ENCODE measurements at places on chromosomes 11 and 22. TPM values are rescaled to one million over a fixed set of nuclear protein-coding genes. Genes with fewer than 3 reads are reported as not detected.

GRCh38 chr11:131178596-131178995 is 191.8 kb upstream of the NTM start:
- DNase-seq: no peak
- no peaks in the 10 kb centered on the region for H3K36me3 ChIP-seq
- no peak overlapping the region for H3K27ac ChIP-seq
- no peaks in the 10 kb centered on the region for H3K4me1 ChIP-seq

GRCh38 chr22:44667276-44667675 is 34.7 kb upstream of the PRR5 start:
- H3K27ac ChIP-seq: peak overlapping the region; percentile 86
- DNase-seq: no peak
- no peaks in the 10 kb centered on the region for H3K36me3 ChIP-seq

DNA sequence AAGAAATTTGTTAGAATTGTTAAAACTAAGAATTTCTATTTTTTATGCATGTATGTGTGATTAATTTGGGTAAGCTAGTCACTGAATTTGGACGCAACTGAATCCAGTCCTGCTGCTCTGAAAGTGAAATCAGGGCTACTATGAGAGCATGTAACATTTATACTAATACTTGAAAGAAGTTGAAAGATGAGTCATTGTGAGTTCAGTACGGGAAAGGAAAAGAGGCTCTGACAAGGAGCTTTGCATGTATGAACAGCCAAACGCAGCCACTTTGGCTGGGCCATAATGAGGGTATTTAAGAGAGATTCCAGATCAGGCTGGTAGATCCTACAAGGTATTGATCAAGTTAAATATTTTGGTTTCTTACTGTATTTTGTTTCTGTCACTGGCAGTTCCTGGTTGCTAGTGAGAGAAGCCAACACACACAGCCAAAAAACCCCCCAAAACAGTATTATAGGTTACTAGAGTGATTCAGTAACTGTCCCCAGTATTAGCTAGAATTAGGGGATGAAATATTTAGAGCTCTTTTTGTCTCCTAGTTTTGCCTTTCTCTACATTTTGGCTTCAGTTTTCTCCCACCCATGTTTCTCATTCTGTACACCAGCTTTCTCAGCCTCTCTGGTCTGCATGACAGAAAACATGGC is 14.1 kb downstream of the AASDHPPT start:
- no peak overlapping the region for H3K4me3 ChIP-seq
- DNase-seq: no peak
- no peak overlapping the region for H3K27ac ChIP-seq
- H3K36me3 ChIP-seq: peaks cover 62% of the 10 kb centered on the region

GRCh38 chr11:122071709-122072202 is 44.3 kb downstream of the BLID start:
- no peak for DNase-seq
- no peak overlapping the region for H3K4me3 ChIP-seq
- H3K27ac ChIP-seq: no peak overlapping the region
- no peaks in the 10 kb centered on the region for H3K27me3 ChIP-seq
- H3K4me1 ChIP-seq: no peaks in the 10 kb centered on the region

DNA sequence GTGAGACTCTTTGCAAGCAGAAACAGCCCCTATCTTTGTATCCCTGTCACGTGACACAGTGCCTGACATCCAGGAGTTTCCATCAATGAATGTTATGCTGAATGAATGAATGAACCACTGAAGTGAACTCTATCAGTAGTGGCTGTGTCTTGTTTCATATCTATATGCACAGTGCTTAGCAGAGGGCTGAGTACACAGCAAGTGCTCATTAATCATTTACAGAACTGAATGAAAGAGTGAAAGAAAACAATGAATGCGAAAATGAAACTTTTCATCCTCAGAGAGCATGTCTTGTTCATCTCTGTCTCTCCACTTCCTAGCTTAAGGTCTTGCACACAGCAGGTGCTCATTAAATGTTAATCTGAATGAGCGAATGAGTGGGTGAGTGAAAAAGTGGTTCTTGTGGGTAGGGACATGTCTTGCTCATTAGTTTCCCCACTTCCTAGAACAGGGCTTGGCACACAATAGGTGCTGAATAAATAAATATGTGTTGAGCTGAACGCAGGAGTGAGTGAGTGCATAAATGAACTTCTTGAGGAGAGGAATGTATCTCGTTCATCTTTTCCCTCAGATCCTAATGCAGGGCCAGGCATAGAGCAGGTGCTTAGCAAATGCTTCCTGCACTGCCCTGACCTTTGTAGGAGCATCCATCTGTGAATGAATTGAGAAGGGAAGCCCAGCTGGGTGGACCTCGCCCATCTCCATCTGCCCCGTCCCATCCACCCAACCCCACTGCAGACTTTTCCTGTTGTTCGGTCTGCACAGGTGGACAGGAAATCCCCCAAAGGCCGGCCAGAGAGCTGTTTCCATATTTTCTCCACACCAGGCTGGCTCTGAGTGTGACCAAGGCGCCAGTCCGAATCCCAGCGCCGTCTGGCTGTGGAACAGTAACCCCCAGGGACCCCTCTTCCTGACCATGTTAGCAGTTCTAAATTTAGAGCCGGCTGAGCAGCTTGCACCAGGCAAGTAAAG is 113.4 kb upstream of the CRYBB3 start:
- no peak overlapping the region for H3K4me3 ChIP-seq
- H3K36me3 ChIP-seq: no peaks in the 10 kb centered on the region
- H3K4me1 ChIP-seq: peaks cover 15% of the 10 kb centered on the region

DNA sequence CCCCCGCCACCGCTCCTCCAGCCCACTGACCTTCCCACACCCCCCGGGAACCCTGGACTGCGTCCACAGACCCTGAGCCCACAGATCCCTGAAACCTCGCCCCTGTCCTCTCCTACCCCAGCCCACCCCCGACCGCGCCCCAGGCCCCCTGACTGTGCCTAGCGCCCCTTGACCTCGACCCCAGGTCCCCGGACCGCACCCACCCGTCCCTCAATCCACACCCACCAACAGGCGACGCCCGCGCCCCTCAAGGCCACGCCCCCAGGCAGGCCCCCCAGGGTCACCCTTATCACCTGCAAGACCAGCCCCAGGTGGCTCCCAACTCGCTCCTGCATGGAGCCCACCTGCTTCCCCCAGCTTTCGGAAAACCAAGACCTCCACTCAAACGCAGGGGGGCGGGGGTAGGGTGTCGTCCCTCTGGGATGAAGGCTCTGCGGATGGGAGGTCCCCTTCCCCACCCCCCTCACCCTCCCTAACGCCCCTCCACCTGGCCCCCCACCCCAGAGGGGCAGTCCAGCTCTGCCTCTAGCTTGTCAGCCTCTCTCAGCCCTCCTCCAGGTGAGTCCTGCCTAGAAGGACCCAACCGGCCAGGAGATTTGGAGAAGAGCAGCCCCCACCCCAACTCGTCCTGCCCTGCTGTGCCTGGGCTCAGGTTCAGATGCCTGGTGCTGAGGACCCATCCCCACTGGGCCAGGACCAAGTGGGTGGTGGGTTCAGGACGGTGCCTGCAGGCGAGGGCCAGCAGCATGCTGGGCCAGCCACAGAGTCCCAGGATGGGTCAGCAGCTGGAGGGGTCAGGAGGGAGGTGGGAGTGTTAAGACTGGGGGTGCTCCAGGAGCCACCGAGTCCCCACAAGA is 3.1 kb upstream of the IL17REL start:
- H3K4me1 ChIP-seq: peaks cover 78% of the 10 kb centered on the region

YPEL4 gene
- 5.6 TPM for total RNA-seq

SLC25A17 gene
- 2.8 TPM for total RNA-seq

Measured in CD4-positive, alpha-beta T cell (primary cell).